ENCODE measurements at places on chromosomes 16 and 17.

DNA sequence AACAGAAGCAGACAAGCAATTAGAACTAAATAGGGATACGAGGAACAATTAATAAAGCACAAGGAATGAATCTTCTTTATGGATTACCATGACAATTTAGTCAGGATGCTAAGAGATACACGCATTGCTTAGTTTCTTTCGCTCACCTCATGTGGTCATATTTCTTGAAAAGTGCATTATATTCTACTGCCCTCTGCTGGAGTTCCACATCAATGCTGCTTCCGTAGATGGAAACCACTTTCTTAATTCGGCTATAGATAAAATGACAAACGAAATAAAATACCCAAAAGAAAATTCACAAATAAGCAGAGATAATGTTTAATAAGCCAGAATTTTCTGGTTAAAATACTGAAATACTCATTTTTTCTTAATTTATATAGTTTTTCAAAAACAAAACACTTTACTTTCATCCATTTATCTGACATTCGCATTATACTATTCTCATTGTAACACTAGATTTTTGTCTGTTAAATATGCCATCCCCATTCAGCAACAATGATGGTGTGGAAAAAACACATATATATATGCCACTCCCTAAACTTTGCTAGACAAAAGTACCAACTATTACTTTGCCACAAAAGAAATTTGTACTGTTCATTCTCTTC is 22.0 kb upstream of the PHLPP2 start:
- DNase-seq: no peak

- no peak for DNase-seq
Measured at GRCh38 chr17:39123627-39124026, 27.8 kb downstream of the PLXDC1 start.

GRCh38 chr17:75047398-75048098 is 523 bp downstream of the KCTD2 start:
- DNase-seq: peak; percentile 68

- DNase-seq: no peak
Measured at GRCh38 chr17:31328160-31328535, 6.7 kb upstream of the EVI2A start.

- no peak for DNase-seq
Measured at GRCh38 chr16:70770626-70771552, 30.1 kb downstream of the VAC14 start.

All from natural killer cell treated with Interleukin-12 subunit alpha and Interleukin-12 subunit beta and Interleukin-15 and Interleukin-18, amount 100 ng/mL, for 72 hours (primary cell).